H4 (cell line): ENCODE measurements at places on chromosomes 3 and 15. TPM values are rescaled to one million over a fixed set of nuclear protein-coding genes. Genes with fewer than 3 reads are reported as not detected.

GRCh38 chr15:89041507-89041906 is 46.7 kb upstream of the ABHD2 start:
- DNase-seq, result no peak

GRCh38 chr3:49924683-49925082 is 4.9 kb downstream of the MON1A start:
- DNase-seq, result no peak

Gene MLF1
- total RNA-seq, result 32.8 and 43.8 TPM in 2 replicates

DNA sequence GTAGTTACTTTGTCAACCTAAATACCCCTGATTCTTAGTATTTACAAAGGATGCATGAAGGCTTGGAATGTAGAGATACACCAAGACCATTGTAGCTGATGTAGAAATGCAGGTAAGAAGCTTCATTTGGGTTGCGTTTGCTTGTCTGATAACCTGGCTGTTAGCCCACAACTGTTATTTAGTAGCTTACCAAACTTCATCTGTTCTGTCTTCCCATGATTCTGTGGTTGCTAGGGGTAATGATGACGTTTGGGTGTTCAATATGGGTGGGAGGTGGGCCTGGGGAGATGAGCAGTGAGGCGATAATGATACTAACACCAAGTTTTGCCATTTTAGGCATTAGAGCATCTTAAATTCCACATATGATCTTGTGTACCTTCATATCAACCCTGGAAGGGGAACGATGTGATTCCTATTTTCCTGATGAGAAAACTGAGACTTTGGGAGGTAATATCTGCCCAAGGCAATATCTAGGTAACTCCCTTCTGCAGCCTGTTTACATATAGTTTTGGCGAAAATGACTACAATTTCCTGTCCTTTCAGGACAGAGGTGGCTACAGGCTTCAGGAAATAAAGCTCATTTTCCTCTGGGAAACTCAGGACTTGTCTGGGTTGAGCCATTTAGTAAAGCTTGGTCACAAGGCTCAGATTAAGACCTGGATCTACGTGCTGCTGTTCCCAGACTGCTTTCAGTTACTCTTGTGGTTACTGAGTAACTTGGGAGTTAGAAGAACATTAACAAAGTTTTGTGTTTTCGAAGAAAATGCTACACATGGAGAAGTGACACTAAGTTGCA is 26.8 kb downstream of the FNDC3B start:
- DNase-seq, result peak; percentile 72

Gene RETNLB
- total RNA-seq, result not detected in 2 replicates
